ENCODE measurements at places on chromosomes 3 and 15. TPM values are rescaled to one million over a fixed set of nuclear protein-coding genes. Genes with fewer than 3 reads are reported as not detected.

Gene MRPS22
- total RNA-seq: 87.3 TPM

DNA sequence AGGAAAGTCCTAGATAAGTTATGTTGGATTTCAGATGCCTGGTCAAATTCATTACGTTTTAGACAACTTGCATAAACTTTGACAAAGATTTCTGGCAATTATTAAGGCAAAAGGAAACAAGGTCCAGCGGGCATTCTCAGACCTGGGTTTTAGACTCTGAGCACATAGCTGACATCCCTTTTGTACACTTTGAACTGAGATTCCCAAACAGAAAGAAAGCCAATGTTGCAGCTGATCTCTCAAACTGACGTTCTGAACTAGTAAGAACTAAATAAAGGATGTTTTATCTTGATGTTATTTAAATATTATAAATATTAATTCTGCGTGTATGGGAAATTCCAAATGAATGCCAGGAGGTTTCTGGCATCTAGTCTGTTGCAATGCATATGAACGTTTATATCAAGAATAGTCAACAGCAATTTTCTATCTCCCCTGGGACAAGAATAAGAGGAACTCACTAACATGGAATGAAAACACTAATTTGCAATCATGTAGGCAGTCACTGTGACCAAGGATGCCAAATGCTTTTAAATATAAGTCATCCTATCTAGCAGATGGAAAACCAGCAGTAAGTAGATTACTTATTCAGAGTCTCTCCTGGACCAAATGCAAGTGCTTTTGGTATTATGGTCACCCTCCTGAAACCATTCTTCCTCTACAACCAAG lies 202.1 kb downstream of the GREM1 start:
- no peak for DNase-seq

Gene PLSCR2
- not detected for total RNA-seq

Gene ARPP21
- total RNA-seq: not detected

DNA sequence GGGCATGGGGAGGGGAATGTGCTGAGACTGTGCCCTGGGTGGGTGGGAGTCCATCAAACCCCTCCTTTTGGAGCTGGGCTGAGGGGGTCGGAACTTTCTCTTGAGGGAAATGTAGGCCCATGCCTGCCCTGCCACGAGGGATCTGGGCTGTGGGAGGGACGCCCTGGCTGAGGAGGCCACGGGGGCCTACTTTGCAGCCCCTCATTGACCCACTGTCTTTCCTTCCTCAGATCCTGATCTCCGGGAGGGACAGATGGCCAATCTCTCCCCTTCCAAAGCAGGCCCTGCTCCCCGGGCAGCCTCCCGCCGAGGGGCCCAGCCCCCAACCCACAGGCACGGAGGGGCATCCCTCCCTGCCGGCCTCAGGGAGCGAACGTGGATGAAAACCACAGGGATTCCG lies 25.3 kb downstream of the LOXL1 start:
- no peak for DNase-seq

Gene CLDN16
- total RNA-seq: not detected

GRCh38 chr3:5036858-5037257 lies 57.6 kb downstream of the BHLHE40 start:
- DNase-seq: no peak

Measured in left ventricle myocardium superior (tissue), 1 donor.